Motor neuron (in vitro differentiated cells): ENCODE measurements at places on chromosomes 5 and 9.

GRCh38 chr9:8364026-8364752 is 564.6 kb upstream of the DMAC1 start:
- no peak for ATAC-seq

DNA sequence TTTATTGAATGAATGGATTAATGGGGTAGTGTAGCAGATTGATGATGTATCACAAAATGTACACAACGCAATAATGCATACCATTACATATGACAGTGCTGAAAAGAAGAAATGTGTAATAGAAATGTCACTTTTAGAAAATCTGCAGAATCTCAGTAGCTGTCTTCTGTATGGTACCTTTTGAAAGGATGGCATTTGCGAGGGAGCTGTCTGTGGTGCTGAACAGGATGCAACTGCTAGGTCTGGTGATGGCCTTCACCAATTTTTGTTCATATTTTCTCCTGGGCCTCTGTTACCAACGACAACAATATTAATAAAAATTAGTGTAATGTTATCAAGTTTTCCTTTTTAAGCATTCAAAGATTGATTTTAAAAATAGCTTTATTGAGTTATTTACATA is 36.2 kb upstream of the OTULIN start:
- no peak for ATAC-seq

DNA sequence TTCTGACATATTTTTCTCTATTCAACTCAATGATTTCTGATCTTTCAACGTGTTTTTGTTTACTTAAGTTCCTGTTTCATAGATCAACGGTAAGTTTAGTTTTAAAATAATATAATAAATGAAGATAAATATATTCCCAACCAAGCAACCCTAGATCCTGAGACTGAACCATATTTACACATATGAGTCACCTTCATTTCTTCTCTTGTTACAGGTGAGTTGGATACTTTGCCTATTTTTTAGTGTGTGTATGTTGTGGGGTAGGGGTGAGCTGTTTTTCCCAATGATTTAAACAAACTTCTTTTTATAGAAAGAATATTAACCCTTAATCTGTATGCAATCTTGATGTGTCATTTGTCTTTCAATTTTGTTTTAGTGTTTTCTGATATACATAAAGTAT is 186.9 kb downstream of the MCTP1 start:
- no peak for ATAC-seq

DNA sequence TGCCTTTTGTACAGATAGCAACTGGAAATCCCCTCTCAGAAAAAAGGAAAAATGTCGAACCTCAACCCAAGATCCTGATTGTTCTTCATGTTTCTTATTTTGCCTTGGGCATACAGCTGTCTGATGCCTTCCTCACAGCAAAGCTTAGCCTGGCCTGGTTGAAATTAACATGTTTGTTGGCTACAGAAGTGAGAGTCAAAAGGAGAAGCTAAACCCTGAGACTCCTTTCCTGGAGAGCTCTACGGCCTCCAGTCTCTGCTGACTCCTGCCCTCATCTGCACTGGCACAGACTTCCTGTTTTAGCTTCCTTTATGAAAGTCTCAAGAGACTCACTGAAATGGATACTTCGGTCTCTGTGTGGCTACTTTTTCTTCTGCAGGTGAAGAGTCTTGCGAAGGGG is 186.7 kb downstream of the PARP8 start:
- ATAC-seq: no peak

DNA sequence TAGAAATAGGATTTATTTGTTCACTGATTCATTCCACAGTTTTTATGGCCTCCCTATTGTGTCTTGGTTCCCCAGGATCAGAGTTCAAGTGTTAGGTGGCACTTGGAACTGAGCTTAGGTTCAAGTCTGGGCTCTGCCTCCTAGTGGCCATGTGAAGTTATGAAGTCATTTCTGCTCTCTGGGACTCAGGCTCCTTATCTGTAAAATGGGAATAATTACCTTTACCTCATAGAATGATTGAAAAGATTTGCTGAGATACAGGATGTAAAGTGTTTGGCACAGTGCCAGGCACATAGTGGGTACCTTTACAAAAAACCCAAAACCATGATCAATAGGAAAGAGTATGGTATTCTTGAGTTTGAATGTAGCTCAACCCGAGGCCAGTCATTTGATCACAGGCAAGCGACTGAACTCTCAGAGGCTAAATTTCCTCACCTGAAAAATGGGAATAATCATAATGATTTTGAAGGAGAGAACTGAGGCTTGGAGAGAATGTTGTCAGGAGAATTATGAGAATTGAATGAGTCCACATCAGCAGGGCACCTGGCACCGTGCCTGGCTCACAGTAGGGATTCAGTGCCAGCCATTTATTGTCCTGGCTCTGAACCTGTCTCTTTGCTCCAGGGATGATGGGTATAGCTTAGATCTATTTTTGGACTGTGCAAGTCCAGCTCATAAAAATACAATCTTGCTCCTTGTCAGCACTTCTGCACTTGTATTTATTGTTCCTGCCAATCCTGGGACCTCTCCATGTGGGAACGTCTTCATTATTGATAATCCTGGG is 10.8 kb downstream of the NSG2 start:
- ATAC-seq: no peak

DNA sequence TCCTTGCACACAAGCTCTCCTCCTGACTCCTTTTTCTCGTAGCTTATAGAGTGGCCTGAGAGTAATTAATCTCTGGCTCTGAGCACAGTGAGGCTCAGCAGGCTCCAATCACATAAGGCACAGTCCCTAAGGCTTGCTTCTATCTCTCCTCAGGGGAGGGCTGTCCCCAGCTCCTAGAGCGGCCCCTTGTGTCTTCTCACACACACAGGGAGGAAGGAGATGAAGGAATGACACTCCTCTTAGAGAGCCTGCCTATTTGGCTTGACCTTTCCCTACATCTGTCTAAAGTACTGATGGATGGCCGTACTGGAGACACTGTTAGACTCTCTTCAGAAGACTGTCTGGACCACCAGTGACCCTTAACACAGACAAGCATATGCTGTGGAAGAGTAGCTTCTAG is 12.9 kb downstream of the TAS2R1 start:
- peak; percentile 99 for ATAC-seq

- no peak for ATAC-seq
Measured at GRCh38 chr5:124245276-124245675, 501.2 kb downstream of the ZNF608 start.

DNA sequence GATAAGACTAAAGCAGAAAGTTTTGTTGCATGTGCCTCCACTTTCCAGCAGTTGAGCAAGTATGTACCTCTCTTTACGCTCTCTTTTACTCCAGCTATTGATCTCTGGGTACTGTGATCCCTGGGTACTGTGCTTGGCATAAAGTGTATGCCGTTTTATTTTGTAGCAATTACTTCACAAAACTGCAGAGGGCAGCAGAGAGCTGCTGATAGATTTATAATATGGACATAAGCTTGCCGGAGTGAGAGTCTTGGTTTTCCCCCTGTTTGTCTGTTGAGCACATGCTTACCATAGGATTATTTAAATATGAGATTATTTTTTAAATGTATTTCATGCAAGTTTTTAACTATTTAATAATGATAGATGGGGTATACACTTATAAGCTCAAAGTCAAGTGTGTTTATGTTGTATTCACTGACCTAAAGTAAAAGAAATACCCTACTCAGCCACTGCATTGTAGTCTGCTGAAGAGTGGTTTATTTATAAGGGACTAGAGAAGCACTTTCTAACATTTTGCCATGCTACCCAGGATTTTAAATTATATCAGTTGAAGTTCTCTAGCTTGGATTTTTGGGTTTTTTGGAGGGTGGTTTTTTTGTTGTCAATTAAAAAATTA is 13.0 kb downstream of the TTC1 start:
- ATAC-seq: peak; percentile 82

- ATAC-seq: no peak
Measured at GRCh38 chr5:8340739-8341344, 471.9 kb downstream of the MTRR start.

DNA sequence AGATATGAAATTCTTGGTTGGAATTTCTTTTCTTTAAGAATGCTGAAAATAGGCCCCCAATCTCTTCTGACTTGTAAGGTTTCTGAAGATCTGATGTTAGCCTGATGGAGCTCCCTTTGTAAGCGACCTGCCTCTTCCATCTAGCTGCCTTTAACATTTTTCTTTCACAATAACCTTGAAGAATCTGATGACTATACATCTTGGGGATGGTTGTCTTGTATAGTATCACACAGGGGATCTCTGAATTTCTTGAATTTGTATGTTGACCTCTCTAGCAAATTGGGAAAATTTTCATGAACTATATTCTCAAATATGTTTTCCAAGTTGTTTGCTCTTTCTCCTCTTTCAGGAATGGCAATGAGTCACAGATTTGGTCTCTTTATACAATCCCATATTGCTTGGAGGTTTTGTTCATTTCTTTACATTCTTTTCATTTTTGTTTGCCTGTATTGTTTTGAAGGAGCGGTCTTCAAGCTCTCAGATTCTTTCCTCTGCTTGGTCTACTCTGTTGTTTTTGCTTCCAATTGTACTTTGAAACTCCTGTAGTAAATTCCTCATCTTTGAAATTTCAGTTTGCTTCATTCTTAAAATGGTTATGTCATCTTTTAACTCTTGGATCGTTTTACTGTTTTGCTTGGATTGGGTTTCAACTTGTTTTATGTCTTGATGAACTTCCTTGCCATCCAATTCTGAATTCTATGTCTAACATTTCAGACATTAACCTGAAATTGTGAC is 245.2 kb upstream of the TARS1 start:
- no peak for ATAC-seq

GRCh38 chr5:89458332-89458656 is 575.3 kb upstream of the MEF2C start:
- ATAC-seq: no peak

GRCh38 chr5:53871050-53871449 is 310.6 kb downstream of the NDUFS4 start:
- no peak for ATAC-seq

GRCh38 chr9:100086097-100086635 is 12.6 kb downstream of the ERP44 start:
- no peak for ATAC-seq

DNA sequence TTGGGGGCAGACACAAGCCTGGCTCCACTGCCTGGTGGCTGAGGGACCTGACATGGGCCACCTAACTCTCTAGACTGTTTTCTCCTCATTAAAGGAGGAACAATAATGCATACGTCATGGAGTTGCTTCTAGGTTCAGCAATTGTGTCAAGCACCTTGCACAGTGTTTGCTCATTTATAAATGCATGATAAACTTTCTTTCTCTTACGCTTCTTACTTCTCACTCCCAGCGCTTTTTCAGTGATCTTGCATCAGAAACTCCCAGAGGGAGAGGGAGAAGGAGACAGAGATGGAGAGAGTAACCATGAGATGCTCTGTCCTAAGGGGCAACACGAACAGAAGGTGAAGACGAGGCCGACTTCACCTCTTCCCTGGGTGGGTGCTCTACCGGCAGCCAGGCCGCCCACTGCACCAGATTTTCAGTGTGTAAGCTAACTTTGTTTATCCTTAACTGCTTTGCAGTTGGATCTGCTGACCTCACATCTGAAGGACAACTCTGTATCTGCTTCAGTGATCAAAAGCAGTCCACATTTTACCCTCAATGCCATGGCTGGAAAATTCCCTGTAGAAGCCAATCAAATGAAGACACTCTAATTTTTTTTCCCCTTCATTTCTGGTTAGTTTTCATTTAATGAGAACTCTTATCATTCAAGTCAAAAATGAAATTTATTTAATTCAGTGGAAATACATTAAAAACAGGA is 35.3 kb downstream of the MED27 start:
- no peak for ATAC-seq

DNA sequence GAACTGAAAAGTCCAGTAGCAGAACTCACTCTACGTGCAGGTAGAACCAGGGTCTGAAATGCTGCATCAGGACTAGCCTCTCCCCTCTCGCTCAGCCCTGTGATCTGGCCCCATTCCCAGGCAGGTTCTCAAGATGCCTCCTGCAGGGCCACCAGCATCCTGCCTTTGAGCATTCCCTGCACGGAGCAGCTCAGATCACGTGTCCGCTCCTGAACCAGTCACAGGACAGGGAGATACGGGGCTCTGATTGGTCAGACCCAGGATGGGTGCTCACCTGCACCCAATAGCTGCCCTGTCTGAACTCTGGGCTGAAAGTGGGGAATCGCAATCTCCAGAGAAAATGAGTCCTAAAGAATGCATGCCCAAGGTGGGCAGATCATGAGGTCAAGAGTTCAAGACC is 50.8 kb downstream of the NEURL1B start:
- no peak for ATAC-seq

GRCh38 chr5:31598640-31599611 is 40.0 kb upstream of the PDZD2 start:
- ATAC-seq: no peak

GRCh38 chr5:94705427-94705826 is 87.0 kb downstream of the SLF1 start:
- ATAC-seq: no peak

DNA sequence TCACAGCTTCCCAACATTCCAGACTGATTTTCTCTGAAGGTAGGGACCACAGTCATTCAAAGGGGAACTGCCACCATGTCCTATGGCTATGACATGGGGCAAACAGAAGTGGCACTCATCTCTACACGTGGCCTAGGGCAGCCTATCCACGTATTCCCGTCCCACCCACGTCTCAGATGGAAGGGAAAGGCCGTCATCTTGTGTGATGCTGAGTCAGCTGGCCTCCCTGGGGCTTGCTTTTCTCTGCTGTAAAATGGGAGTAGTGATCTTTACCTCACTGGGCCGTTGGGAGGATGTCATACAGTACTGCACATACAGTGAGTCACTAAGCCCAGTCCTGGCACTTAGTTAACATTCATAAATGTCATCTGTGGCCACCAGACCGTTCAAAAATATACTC is 72.3 kb downstream of the RAPGEF1 start:
- no peak for ATAC-seq

DNA sequence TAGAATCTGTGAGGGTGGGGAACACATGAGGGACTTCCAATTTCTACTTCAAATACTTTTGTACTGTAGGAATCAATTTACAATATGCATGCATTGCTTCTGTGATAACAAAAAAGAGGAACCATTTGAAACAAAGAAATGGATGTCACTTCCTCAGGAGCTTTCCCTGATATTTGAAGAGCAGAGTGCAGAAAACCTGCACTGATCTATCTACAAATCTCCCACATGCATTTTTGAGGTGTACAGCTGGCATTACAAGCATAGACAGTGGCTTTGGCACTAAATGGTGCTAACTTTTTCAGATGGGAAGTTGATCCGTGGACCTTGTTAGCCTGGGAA is 27.7 kb downstream of the YIPF5 start:
- ATAC-seq: no peak

GRCh38 chr9:110799396-110799795 is 130.8 kb downstream of the MUSK start:
- no peak for ATAC-seq

DNA sequence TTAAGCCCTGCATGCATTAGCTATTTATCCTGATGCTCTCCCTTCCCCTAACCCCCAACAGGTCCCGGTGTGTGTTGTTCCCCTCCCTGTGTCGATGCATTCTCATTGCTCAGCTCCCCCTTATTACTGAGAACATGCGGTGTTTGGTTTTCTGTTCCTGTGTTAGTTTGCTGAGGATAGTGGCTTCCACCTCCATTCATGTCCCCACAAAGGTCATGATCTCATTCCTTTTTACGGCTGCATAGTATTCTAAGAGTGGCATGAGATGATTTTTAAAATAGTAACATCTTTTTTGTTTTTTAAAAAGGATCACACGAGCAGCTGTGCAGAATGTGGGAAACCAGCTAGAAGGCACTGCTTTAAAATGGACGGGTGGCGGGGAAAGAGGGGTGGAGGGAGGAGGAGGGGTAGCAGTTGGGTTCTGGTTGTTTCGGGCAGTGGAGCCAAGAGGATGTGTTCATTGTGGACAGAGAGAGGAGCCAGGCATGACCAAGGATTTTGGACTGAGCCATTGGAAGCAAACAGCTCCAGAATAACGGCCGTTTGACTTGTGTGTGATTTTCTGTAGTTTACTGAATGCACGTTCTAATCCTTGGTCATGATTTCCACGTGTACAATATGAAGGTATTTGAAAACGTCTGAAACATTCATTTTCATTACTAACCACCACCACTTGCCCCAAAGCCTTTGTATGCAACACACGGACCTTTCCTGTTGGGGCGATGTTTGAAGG is 1.7 kb upstream of the TENT4A start:
- no peak for ATAC-seq
